ENCODE measurements at places on chromosomes 12 and 14.

DNA sequence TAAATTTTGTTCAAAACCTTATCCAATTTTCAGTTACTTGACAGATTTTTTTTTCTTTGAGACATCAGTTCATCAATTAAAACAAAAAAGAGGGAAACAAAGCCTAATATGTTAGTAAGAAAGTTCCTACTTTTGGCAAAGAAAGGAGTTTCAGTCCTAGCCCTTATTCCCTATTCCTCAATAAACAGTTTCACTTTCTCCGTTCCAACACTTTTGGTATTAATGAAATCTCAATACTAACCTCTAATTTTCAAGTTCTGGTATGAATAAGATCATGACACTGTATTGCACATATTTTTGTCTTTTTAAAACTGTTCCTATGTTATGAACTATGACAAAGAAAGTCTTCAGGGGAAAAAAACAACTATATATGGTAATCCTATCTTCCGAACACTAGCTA is 48.4 kb downstream of the RPS6KA5 start:
- no peak overlapping the region for H3K4me3 ChIP-seq
- H3K36me3 ChIP-seq: no peaks in the 10 kb centered on the region
- H3K27ac ChIP-seq: no peak overlapping the region
- H3K4me1 ChIP-seq: no peaks in the 10 kb centered on the region
- H3K27me3 ChIP-seq: no peaks in the 10 kb centered on the region

DNA sequence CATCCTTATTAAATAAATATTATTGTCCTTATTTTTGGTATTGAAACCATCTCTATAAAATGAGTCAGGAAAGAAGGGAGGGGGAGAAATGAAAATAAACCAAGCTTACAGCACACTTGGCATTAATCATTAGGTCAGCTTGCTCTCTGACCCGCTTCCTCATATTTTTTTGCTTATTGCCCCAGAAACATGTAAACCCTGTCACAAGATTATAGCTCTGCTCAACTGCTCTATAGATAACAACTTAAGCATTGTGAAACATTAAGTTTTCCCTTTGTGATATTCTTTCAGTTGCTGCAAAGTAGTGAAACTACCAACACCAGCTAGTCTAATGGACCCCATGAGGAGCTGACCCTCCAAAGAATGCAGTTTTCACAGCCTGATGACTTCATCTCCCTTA is 819.5 kb downstream of the SLC16A7 start:
- no peaks in the 10 kb centered on the region for H3K27me3 ChIP-seq
- no peaks in the 10 kb centered on the region for H3K4me1 ChIP-seq
- DNase-seq: peak; percentile 18
- no peak overlapping the region for H3K27ac ChIP-seq

DNA sequence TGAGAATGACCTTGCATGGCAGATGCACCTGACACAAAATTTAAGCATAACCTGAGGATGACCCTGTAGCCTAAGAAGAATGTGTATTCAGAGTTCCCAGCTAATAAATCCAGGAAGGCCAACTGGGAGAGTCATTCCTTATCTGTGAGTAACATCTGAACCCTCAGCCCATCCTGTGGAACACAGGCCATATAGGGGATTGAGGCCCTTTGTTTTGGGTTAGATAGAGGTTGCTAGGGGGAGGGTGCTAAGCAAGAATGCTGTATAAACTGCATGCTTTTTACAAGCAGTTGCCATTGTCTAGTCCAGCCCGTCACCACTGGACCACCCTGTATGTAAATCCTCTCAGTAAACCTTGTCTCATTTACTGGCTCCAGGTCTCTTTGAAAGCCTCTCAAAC is 77.0 kb downstream of the BICD1 start:
- H3K27me3 ChIP-seq: no peaks in the 10 kb centered on the region
- peaks cover 5% of the 10 kb centered on the region for H3K4me1 ChIP-seq
- H3K27ac ChIP-seq: no peak overlapping the region

DNA sequence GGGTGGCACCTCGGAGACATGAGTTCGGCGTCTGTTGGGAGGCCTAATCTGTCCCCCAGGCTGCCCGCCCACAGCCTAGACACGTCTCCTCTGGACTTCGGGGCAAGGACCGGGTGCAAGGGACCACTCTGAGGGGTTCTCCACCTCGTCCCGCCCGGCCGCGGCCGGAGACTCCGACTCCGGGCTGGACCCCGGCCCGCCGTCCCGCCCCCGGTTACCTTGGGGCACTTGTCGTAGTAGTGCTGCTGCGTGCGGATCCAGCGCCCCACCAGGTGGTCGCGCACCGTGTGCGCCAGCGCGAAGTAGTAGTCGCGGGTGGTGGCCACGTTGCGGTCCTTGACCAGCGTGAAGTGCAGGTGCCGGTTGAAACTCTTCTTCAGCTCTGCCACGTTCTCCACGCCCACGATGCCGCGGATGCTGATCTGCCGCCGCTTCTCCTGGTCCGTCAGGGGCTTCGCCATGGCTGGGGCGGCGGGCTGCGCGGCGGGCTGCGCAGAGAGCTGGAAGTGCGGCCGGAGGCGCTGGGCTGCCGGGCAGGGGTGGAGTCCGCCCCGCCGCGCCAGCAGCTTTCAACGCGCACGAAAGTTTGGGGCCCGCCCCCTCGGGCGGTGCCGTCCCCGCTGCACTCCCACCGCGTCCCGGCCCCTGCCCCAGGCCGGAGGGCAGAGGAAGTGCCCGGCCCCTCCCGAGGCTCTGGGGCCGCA is at the start of gene PYGL:
Gene PYGL, minus strand, starts transcription at position 541 of the 704 bp plus-strand sequence. Its CDS starts 80 bp downstream, at position 461.
- H3K4me1 ChIP-seq: peaks cover 4% of the 10 kb centered on the region
- H3K27me3 ChIP-seq: no peaks in the 10 kb centered on the region
- H3K36me3 ChIP-seq: no peaks in the 10 kb centered on the region
- peak within 1 kb of the TSS; percentile 73 for H3K27ac ChIP-seq
- peak within 1 kb of the TSS; percentile 97 for H3K4me3 ChIP-seq

- H3K27me3 ChIP-seq: no peaks in the 10 kb centered on the region
- no peak for DNase-seq
- no peak overlapping the region for H3K4me3 ChIP-seq
- no peaks in the 10 kb centered on the region for H3K4me1 ChIP-seq
Observed at GRCh38 chr12:49422114-49422513, 54.9 kb downstream of the SPATS2 start.

DNA sequence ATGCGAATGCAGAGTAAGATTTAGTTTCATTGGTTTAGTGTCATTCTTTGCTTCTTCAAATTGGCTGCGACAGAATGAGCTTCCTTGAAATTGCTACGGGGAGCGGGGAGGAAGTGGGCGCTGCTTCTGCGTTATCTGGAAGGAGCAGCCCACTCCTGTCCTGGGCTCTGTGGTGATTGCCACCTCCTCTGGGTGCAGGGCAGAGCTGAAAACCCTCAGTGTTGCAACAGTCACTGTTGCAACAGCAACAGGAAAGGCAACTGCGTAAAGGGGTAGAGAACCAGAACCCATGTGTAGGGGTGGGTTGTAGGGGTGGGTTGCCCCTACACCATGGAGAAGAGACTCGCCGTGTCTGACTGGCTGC is 57.7 kb downstream of the MAX start:
- H3K36me3 ChIP-seq: peaks cover 37% of the 10 kb centered on the region
- no peaks in the 10 kb centered on the region for H3K27me3 ChIP-seq
- H3K27ac ChIP-seq: no peak overlapping the region
- H3K4me3 ChIP-seq: no peak overlapping the region
- H3K4me1 ChIP-seq: no peaks in the 10 kb centered on the region

DNA sequence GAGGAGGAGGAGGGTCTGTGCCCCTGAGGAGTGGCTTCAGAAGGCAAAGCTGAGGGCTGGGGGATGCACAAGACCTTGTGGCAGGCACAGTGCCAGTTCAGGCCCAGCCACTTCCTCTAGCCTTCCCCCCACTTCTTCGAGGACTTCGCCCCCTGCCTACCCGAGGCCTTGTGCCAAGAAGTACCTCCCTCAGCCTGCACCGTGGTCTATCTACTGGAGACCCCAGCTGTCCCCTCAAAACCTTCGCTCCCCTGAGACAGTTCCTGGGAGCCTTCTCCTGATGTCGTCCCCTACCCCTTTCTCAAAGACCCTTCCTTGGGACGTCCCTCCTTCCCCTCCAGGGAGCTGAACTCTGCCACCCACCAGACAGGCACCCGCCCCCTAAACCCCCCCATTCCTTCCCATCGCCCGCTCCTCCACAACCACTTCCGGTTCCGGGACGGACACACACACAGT is 604 bp downstream of the ZNF384 start:
- peaks cover 7% of the 10 kb centered on the region for H3K4me1 ChIP-seq
- peaks cover 11% of the 10 kb centered on the region for H3K36me3 ChIP-seq
- peak overlapping the region; percentile 84 for H3K27ac ChIP-seq
- DNase-seq: no peak
- H3K27me3 ChIP-seq: no peaks in the 10 kb centered on the region
- H3K4me3 ChIP-seq: peak overlapping the region; percentile 96

GRCh38 chr14:24430682-24431568 is 1.2 kb downstream of the KHNYN start:
- no peaks in the 10 kb centered on the region for H3K27me3 ChIP-seq
- peaks cover 19% of the 10 kb centered on the region for H3K36me3 ChIP-seq
- peaks cover 26% of the 10 kb centered on the region for H3K4me1 ChIP-seq
- peak overlapping the region; percentile 75 for H3K4me3 ChIP-seq

GRCh38 chr12:31536672-31537071 is 54.3 kb downstream of the DENND5B start:
- H3K4me1 ChIP-seq: no peaks in the 10 kb centered on the region
- H3K36me3 ChIP-seq: no peaks in the 10 kb centered on the region
- no peak overlapping the region for H3K4me3 ChIP-seq
- no peak overlapping the region for H3K27ac ChIP-seq
- H3K27me3 ChIP-seq: no peaks in the 10 kb centered on the region

GRCh38 chr14:105641075-105641937 is 114.9 kb downstream of the TMEM121 start:
- H3K4me3 ChIP-seq: no peak overlapping the region
- no peaks in the 10 kb centered on the region for H3K36me3 ChIP-seq
- H3K27me3 ChIP-seq: no peaks in the 10 kb centered on the region
- H3K27ac ChIP-seq: no peak overlapping the region

GRCh38 chr12:112524676-112525425 is 106.1 kb downstream of the PTPN11 start:
- peak; percentile 11 for DNase-seq
- H3K27me3 ChIP-seq: no peaks in the 10 kb centered on the region
- no peaks in the 10 kb centered on the region for H3K36me3 ChIP-seq
- no peak overlapping the region for H3K4me3 ChIP-seq
- H3K4me1 ChIP-seq: peaks cover 3% of the 10 kb centered on the region

- H3K4me3 ChIP-seq: no peak overlapping the region
- no peak for DNase-seq
- no peak overlapping the region for H3K27ac ChIP-seq
- H3K4me1 ChIP-seq: peaks cover 2% of the 10 kb centered on the region
Observed at GRCh38 chr12:1050059-1050707, 59.2 kb downstream of the ERC1 start.

DNA sequence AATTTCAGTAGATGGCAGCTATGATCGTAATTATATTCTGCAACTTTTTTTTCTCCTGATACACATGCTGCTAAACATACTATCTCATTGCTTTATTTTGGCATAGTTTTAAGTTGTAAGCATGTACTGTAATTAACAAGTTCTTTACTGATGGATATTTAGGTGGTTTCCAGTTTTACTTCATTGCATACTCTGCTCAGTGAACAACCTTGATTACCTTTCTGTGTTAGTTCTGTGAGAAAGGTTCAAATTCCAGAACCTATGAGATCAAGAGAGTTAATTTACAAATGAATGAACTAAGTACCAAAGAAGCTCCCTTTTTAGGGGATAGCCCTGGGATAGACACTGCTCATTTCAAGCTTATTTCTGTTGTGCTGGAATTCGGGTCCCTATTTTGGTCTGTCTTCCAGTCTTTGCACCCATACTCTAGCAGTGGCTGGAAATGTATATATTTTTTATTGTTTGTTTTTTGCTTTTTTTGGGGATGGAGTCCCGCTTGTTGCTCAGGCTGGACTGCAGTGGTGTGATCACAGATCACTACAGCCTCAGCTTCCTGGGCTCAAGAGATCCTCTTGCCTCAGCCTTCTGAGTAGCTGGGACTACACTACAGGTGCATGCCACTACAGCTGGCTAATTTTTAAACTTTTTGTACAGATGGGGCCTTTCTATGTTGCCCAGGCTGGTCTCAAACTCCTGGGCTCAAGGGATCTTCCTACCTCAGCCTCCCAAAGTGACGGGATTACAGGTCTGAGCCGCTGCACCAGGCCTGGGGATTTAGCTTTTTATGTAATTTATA is 10.6 kb downstream of the PAPOLA start:
- H3K27me3 ChIP-seq: no peaks in the 10 kb centered on the region
- no peak overlapping the region for H3K4me3 ChIP-seq
- no peak overlapping the region for H3K27ac ChIP-seq
- peaks cover 5% of the 10 kb centered on the region for H3K4me1 ChIP-seq
- no peaks in the 10 kb centered on the region for H3K36me3 ChIP-seq
- DNase-seq: no peak

DNA sequence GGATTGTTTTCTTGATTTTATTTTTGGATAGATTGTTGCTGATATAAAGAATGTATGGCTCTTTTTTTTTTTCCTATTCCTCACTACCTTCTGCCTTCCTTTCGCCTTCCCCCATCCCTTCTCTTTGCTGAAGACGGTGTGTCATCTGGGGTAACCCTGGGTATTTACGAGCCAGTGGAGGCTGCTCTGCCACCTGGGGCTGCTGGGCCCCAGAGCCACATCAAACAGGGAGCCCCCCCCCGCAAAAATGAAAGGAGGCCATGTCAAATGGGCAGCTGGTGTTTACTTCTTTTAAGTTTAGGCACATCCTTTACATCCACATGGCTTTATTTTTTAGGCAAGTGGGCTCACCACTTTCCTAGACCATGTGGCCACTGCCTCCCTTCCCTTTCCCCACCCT is 25.4 kb downstream of the CHST11 start:
- H3K36me3 ChIP-seq: no peaks in the 10 kb centered on the region
- no peaks in the 10 kb centered on the region for H3K27me3 ChIP-seq
- H3K27ac ChIP-seq: no peak overlapping the region

- no peak overlapping the region for H3K4me3 ChIP-seq
- DNase-seq: no peak
- H3K36me3 ChIP-seq: no peaks in the 10 kb centered on the region
- no peaks in the 10 kb centered on the region for H3K27me3 ChIP-seq
- H3K27ac ChIP-seq: no peak overlapping the region
Observed at GRCh38 chr14:29232711-29233110, 466.1 kb downstream of the FOXG1 start.

DNA sequence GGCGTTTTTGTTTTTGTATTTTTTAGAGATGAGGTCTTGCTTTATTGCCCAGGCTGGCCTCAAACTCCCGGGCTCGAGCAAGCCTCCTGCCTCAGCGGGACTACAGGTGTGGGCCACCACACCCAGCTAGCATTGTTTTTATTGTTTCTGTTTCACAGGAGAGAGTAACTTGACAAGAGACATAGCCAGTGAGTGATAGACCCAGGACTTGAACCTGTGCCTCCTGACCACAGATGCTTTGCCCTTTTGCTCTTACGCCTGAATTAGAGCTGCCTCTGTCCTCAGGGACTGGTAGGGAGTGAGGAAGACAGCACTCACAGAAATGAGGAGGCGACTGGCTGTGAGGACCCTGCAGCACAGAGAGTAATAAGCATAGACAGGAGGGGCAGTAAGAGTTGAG is 2.3 kb downstream of the EVL start:
- H3K27ac ChIP-seq: no peak overlapping the region
- peaks cover 6% of the 10 kb centered on the region for H3K4me1 ChIP-seq
- no peaks in the 10 kb centered on the region for H3K36me3 ChIP-seq

GRCh38 chr14:75980856-75981255 is 939 bp downstream of the TGFB3 start:
- H3K4me1 ChIP-seq: peaks cover 34% of the 10 kb centered on the region
- no peaks in the 10 kb centered on the region for H3K27me3 ChIP-seq
- H3K4me3 ChIP-seq: peak overlapping the region; percentile 78
- no peak overlapping the region for H3K27ac ChIP-seq

- no peak overlapping the region for H3K27ac ChIP-seq
- no peaks in the 10 kb centered on the region for H3K4me1 ChIP-seq
- DNase-seq: peak; percentile 63
- H3K36me3 ChIP-seq: peaks cover 37% of the 10 kb centered on the region
- H3K27me3 ChIP-seq: no peaks in the 10 kb centered on the region
- no peak overlapping the region for H3K4me3 ChIP-seq
Observed at GRCh38 chr14:74065746-74066575, 18.3 kb downstream of the ALDH6A1 start.
